NCI-H1092 (cell line): ENCODE measurements at places on chromosomes 11 and 22.

- DNase-seq = no peak
These were observed 69.1 kb downstream of the SLC17A6 start for GRCh38 chr11:22407267-22407666.

DNA sequence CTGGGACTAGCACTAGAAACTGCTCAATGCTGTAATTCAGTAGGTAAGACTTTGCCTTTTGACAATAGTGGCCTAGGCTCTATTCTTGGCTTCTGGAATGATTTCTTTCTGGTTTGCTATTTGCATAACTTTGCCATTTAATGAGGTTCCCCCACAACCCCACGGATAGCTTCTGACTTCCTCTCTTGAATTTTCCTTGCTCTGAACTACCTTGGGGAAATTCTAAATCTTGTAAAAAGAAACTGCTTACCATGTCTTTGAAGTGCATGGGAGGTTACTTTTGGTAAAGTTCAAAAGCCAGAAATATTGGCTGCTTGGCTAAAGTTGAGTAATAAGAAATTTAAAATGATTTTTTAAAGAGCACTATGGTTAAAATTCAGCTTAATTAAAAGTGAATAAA lies 35.3 kb downstream of the CARD18 start:
- DNase-seq = no peak

GRCh38 chr22:26481112-26481693 lies 2.4 kb downstream of the HPS4 start:
- no peak for DNase-seq

- DNase-seq = no peak
These were observed 39.7 kb downstream of the PPP6R3 start for GRCh38 chr11:68500206-68500605.

DNA sequence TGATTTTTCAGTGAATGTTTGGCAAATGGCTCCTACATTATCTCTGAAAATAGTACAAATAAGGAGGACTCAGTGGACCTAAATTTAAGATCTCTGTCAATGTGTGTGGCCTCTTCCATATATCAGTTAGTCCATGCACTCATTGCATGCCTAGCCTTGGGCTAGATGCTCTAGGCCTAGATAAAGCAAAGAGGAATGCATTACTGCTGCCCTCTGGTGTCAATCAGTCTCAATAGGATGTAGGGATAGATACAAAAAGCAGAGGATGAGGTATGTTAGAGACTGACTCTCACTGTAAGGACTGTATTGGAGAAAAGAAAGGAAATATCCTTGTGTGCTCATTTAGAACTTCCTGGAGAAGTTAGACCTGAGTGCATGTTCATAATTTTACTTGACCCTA lies 42.0 kb downstream of the MS4A2 start:
- peak; percentile 5 for DNase-seq

- DNase-seq = no peak
These were observed 215.7 kb upstream of the CTSC start for GRCh38 chr11:88553204-88553603.

DNA sequence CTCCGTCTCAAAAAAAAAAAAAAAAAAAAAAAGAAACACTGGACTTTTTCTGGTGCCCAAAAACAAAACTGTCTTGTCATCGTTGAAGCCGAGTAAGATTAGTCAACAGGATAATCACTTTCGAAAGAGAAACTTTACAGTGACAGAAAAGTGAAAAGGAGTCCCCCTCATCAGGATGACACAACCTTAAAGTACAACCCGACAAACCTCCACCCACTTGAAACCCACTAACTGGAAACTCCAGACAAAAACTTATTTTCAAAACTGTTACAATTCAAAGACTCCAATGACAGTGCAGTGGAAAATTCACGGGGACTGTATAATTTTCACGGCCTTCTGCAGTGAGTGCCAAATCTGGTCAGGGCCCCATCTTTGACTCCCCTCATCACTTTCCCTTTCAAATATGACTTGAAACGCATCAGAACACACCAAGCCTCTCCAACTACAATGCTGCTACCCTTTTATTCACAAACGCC lies 1.3 kb downstream of the DENND5A start:
- no peak for DNase-seq

DNA sequence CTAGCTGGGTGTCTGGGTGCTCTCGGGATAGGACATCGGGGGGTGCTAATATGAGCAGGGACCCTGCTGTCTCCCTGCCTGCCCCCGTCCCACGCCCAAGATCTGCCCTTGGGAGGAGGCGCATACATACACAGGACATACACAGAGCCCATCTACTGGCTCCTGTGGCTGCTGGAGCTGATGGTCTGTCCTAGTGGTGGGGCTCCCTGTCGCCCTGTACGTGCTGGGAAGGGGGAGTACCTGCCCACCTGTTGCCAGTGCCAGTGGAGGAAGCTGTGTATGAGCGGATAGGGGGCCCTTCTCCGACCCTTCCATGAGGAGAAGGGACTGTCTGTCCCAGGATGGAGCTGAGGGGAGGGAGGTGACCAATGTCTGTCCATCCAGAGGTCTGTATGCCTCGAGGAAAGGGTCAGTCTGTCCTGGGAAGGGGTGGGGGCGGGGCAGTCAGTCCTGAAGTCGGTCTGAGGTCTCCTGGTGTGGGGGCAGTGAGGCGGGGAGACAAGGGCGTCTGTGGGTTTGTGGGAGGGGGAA lies 952 bp downstream of the TBC1D10A start:
- DNase-seq = no peak

DNA sequence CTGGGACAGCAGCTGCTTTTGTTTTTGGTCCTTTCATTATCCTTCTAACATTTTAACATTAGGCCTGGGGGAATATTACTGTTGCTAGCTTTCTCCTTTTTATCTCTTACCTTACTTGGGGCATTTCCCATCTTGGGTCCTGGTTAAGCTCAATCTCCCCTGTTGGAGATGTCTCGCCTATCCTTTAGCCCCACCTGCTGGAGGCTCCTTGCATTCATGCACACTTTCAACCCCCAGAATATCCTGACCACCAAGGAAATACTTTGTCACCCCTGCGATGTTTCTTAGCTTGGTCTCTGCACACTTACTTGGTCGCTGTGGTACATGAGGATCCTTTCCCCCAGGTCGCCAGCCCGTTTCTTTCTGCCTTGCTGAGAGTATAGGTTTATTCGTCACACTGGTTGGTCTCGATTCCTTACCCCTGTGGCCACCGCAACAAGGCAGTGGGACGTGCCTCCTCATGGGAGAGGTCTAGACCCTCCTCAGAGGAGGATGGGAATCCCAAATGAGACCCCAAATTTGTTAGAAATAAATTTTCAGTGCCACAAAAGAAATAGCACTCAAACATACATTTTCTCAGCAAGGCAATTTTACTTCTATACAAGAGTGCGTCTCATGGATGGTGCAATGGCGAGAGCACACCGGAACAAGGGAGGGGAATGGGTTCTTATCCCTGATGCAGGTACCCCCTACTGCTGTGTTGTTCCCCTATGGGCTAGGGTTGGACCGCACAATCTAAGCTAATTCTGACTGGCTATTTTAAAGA lies 5.4 kb upstream of the TXN2 start:
- DNase-seq = no peak

DNA sequence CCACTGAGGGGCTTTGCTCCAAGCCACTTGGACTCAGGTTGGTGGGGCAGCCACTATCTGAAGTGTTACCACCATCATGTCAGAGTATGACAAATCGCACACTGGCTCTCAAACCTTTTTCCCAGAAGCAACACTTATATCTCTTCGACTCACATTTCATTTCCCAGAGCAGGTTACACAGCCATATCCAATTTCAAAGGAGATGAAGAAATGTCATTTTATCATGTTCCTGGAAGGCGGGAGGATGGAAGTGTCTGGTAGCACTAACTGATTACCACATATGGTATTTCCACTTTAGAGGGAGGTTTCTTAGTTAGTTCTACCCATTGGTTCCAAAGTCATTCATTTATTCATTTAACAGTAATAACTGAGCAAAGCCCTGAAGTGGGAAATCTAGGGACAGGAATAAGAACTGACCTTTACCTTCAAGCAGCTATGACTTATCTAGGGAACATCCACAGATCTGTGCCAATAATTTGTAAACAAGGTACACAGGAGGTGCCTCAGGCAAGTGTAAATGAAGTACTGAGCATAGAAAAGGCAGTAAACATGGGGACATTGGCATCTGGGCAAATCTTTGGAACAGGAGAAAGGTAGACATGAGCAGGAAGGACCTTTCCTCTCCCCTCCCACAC lies 54.9 kb upstream of the LRRC55 start:
- no peak for DNase-seq

- no peak for DNase-seq
These were observed 12.3 kb downstream of the MRGPRG start for GRCh38 chr11:3206156-3206921.

- DNase-seq = no peak
These were observed 23.7 kb upstream of the ARFGAP3 start for GRCh38 chr22:42880815-42881214.

DNA sequence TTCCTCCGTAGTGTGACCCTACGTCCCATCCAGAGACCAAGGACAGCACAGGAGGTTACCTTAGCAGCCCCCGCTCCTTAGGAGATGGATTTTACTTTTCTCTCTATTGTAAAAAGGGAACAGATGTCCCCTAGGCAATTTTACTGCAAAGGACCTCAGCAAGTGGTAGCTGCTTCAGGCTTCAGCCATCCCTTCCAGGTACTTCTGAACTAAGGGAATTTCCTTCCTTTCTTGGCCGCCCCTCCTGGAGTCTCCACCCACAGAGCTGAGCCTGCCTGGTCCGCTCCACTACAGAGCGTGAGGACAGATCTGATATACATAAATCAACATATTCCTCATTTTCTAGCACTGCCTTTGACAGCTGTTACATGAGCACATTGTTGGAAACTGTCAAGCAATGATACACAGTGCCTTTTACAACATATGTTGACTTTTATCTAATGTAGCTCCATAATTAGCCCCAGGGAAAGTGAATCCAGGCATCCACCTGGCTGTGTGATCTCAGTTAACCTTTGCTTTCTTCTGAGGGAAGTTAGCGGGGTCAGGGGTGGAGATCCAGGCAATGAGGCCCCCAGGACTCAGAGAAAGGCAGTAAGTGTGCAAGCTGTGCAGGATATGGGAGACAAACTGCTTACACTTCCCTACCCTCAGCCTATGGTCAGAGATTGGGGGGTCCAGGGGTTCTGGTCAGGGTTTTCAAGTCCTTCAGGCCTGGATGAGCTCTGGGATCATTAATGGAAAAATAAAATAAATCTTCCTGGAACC lies 51.9 kb downstream of the SPATA19 start:
- no peak for DNase-seq

- DNase-seq = no peak
These were observed 71.0 kb upstream of the SLC22A12 start for GRCh38 chr11:64520013-64520412.

GRCh38 chr11:36314434-36314767 lies 18.3 kb downstream of the PRR5L start:
- no peak for DNase-seq

DNA sequence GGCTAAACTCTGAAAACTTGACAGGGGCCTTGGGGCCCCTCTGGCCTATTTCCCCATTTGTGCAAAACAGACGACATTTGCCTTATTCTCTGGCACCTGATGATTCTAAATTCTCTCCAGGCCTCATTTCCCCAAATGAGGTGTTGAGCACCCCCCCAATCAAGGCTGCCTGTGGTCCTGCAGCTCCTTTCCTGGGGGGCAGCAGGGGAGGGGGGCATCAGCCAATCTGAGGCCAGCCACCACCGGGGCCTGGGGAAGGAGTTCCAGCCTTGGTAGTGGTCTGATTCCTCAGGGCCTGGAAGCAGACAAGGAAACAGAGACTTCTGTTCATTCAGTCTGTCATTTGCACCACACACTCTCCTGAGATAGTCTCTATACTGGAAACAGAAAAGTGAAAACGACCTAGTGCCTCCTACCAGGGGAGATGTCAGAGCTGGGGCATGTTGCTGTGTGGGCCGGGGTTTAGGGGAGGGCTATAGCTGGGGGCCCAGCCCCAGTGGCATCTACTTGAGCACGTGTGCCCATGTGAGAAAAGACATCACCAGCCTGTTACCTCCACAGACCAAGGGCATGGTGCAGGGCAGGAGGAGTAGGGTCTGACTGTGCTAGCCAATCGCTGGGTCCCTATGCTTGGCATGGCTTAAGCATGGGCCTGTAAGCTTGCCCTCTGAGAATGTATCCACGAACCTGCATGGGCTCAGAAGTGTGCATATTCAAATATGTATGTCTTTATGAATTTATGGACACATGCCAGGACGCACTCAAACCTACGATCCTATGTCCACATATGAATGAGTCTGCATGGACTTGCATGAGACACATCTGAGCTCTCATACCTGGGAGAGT lies 1.8 kb upstream of the TPBGL start:
- DNase-seq = no peak

- DNase-seq = peak; percentile 34
These were observed 46.4 kb downstream of the PPP6R3 start for GRCh38 chr11:68506908-68507307.

- DNase-seq = no peak
These were observed 71.4 kb downstream of the EFCAB6 start for GRCh38 chr22:43740587-43741270.

DNA sequence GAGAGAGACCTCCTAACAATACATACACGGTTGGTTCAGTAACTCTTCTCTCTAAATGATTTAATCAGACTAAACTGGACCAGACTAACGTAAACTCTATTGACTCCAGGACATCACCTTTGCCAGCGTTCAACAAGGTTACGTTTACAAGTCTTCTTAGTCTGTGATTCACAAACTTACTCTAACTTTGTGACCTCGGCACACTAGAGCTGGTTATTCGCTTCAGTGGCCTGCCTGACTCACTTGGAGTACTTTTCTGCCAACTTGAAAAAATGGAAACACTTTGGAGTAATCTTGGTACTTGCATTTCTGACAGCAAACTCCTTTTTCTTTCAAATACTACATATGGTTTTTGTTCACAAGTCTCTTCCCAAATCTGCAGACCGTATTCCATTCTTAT lies 26.2 kb downstream of the MTMR2 start:
- no peak for DNase-seq

GRCh38 chr11:59754859-59755700 lies at the start of gene STX3:
Gene STX3 (plus strand): TSS chr11:59755376. CDS start chr11:59755606, 230 bp downstream.
- no peak for DNase-seq

- DNase-seq = no peak
These were observed 144.6 kb downstream of the KIF18A start for GRCh38 chr11:27963370-27963769.

- peak; percentile 71 for DNase-seq
These were observed 14.8 kb upstream of the RPS3 start for GRCh38 chr11:75384438-75385080.
